ENCODE measurements at places on chromosomes 2 and 18. TPM values are rescaled to one million over a fixed set of nuclear protein-coding genes. Genes with fewer than 3 reads are reported as not detected.

GRCh38 chr2:26327291-26328272 lies 18.4 kb upstream of the SELENOI start:
- H3K4me1 ChIP-seq = no peaks in the 10 kb centered on the region
- H3K27ac ChIP-seq = no peak overlapping the region
- no peak overlapping the region for H3K4me3 ChIP-seq
- H3K27me3 ChIP-seq = no peaks in the 10 kb centered on the region
- no peak for DNase-seq

- no peaks in the 10 kb centered on the region for H3K4me1 ChIP-seq
- no peak for DNase-seq
- H3K36me3 ChIP-seq = no peaks in the 10 kb centered on the region
- no peaks in the 10 kb centered on the region for H3K27me3 ChIP-seq
- H3K27ac ChIP-seq = no peak overlapping the region
Observed at GRCh38 chr2:16713011-16713423, 47.4 kb upstream of the CYRIA start.

Gene CDH19
- 18.2 TPM for total RNA-seq

Gene KIF3C
- 9.3 TPM for total RNA-seq
